ENCODE measurements at places on chromosomes 16 and 17.
A peak's percentile ranks its signal among the peaks of the same experiment; 100 is the strongest.

DNA sequence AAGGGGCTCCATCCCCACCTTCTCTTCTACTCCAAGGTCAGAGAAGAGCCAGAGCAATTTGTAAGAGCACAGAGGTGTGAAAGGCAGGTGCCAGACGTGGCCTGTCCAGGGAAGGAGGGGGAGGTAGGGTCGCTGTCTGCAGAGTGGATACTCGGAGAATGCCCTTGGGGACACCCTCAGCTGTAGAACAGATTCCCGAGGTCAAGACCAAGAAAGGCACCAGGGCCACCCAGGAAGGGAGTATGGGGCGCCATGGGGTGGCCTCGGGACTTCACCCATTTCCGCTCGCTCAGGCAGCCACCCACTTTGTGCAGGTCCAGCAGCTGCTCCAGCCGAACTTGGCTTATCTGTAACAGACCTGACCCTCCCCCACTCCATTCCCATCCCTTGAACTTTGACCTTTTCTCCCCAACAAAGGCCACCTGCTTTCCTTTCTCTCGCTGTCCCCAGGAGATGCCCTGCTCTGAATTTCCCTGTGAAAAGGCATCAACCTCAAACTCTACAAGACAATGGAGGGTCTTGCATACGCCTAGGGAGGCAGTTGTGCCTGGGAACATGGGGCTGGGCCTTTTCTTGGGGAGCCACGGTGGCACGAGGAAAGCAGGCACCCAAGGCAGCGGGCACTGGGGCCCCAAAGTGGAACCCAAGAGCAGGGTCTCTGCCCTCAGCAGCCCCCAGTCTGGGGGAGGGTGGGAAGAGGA is 11.3 kb upstream of the AXIN2 start:
- DNase-seq, result no peak

- no peak for DNase-seq
Observed at GRCh38 chr17:79036596-79036995, 12.6 kb downstream of the C1QTNF1 start.

DNA sequence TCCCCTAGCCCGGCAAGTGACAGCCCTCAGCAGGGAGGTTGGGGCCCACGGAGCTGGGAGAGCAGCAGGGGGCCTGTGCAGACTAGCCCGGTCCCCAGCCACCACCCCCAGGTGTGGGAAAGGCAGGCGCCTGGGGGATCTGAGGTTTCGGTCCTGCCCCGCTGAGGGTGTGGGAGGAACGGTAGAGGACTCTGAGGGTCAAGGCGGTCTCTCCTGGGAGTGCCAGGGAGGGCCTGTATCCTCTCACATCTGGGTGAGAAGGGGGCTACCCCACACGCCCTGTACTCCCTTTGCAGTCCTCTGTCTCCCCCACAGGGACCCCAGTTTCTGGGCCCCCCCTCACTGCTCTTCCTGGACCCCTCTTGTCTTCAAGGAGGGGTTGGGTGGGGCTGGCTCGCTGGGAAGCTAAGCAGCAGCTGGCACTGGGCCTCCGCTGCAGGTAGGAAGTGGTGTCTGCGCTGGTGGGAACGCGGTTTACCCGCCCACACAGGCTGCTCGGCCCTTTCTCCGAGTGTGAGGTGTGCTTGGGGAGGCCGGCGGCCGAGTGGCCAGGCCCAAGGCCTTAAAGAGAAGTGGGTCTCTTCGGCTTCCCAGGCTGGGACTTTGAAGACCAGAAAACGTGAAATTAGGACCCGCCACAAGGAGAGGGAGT is 15.4 kb downstream of the CD7 start:
- no peak for DNase-seq

DNA sequence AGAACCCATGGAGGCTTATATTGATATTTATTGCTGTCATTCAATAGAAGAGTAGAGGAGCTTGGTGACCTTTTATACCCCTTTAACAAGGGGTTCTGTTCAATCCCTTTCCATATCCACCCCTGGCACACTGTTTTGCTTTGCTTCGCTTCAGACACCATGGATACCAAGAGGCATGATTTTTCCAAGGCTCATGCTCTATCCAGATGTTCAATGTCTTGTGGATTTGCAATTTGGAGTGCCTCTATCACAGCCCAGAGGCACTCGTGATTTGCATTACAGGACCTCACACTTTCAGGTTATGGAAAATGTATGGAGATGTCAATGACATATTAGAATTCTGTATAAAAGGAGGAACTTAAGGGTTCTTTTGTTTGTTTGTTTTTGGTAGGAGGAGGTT is 21.5 kb downstream of the CFAP20 start:
- DNase-seq, result no peak

DNA sequence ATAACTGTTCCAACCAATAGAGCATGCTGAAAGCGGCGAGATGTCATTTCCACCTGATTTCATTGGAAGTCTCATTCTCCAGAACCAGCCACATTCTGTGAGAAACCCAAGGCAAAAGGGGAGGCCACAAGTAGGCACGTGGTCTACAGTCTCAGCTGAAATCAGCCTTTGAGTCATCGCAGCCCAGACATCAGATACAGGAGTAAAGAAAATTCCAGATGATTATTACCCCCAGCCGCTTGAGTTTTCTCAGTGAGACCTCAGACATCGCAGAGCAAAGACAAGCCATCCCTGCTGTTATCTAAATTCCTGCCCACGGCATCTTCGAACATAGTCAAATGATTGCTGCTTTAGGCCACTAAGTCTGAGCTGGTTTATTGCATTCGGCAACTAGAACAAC is 23.1 kb downstream of the STAT3 start:
- DNase-seq, result no peak

DNA sequence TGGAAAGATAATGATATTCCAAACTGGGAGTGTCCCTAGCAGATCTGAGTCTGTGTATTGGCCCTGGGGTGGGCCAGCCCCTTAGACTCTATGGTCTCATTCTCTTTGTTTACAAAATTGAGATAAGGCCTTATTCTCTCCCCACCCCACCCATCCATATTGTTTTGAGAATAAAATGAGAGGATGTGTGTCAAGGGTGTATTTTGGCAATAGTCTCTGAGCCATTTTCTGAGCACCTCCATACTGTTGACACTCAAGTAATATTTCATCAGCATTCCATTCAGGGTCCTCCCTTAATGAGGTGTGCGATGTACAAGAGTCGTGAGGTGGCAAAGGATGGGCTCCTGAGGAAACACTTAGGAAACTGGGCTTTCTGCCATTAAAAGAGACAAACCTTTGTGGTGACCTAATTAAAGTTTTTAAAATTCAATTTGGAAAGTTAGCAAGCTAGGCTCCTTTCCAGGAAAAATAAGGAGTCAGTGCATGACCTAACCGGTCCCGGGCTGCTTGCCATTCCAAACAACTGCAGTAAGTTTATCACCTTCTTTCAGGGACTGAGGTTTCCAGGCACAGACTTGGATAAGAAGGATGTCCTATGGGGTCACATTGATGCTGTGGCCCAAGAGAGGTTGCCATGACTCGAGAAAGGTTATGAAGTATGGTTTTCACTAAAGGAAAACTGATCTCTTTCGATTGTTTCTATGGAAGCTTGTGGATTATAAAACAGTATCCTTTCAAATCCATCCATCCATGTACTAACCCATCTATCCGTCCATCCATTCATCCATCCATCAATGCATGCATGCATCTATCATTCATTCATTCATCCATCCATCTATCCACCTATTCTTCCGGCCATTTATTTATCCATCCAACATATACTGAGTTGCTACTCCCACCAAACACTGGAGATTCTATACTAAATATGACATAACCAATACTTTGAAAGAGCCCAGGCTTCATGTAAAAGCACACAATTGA is 443.3 kb downstream of the UTP18 start:
- no peak for DNase-seq

DNA sequence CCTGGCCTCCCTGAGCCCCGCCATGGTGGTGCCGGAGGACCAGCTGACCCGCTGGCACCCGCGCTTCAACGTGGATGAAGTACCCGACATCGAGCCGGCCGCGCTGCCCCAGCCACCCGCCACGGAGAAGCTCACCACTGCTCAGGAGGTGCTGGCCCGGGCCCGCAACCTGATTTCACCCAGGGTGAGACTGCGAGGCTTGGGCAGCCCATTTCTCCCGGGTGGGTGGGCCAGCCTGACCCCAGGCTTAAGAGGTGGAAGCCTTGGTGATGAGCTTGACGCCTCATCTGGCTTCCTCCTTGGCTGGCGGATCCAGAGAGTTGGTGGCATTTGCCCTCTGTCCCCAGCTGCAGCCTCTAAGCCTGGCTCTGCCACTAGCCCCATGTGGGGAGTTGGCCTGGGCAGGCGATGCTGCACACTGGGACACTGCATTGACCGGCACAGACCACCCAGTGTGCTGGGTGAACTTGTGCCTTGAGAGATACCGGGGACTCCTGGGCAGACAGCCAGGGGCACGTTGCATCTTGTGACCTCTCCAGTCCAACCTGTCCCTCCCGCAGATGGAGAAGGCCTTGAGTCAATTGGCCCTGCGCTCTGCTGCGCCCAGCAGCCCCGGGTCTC is 3.0 kb downstream of the CDT1 start:
- no peak for DNase-seq

DNA sequence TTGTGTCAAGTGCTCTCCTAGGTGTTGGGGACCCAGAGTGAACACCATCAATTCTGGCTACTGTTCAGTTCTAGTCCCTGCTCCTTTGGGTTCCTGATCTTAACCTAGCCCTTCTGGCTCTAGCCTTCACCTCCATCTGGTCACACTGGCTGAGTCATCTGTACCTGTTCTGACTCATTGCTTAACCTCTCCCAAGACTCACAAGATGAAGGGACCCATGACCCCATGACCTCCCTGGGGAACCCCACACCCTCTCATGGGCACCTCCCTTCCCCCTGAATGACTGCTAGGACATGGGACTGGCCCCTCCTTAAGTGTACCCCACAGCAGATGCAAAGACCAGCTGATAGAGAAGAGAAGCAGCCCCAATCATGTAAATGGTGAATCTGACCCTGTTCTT is 345.8 kb upstream of the CDH5 start:
- no peak for DNase-seq

DNA sequence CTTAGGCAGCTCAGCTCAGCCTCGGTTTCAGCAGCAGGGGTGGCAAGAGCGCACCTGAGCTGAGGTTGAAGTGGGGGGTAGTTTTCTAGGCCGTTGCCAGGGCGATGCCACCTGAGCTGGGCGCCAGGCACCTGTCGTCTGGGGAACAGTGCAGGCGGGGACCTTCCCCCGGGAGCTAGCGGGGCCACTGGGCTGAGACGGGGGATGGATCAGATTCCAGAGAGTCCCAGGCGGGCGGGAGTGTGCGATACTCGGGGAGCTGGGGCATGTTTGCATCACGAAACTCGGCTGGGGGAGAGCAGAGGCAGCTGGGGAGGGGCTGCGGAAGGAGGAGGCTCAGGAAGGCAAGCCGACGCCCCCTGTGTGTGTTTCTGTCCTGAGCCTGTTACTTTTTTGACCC is 477 bp upstream of the CLDN9 start:
- DNase-seq, result no peak

DNA sequence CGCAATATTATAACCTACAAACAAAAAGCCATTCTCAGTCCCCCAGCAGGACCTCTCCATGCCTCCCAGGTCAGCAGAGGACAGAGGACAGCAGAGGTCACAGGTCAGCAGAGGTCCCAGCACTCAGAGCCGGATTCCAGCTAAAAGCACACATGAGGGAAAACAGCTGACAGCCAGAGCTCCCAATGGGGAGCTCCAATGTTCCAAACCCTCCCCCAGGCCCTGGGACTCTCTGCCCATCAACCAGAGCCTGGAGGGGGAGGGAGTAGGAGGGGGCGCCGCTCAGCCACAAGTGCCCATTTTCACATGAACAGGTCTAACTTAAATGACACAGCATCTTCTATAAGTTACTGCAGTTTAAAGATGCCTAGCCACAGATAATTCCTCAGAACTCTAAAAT is 77.5 kb downstream of the ANKRD11 start:
- no peak for DNase-seq

- DNase-seq, result no peak
Observed at GRCh38 chr17:49393491-49394255, 21.0 kb downstream of the PHB1 start.

- DNase-seq, result no peak
Observed at GRCh38 chr16:3961449-3961849, 80.9 kb upstream of the CREBBP start.

DNA sequence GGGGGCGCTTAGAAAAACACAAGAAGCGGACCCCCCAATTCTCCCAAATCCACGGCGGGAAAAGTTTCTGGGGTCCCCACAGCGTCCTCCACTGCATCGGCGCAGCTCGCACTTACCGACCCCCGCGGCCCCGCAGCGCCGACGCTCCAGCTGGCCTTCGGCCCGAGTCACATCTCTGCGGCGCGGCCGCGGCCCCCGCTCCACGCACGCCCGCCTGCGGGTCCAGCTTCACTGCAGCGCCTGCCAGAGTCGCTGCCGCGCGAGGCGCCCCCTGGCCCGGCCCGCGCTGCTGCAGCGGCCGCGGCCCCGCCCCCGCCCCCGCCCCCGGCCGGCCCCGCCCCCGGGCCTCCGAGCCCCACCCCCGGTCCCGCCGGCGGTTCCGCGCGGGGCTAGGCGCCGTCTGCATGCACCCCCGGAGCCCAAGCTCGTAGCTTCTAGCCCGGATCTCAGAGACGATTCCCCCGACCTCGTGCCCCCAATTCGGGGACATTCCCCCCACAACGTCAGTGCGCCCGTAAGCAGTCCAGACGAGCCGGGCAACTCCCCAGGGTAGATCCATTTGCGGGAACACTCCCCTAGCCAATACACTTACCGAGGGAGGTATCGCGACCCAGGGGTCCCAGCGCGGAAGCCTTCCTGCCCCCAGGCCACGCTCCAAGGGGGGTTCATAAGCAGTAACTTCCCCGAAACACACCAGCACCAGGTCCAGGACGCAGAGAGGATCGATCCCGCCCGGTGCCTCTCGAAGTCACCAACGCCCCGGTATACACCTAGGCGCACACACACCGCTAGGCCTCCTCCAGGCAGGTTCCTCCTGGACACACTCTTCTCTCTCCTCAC is at the start of gene GPRC5B:
GPRC5B (minus strand) TSS at position 238 of the 840 bp plus-strand sequence. CDS start 12,003 bp downstream, outside the sequence.
- peak; percentile 11 for DNase-seq

DNA sequence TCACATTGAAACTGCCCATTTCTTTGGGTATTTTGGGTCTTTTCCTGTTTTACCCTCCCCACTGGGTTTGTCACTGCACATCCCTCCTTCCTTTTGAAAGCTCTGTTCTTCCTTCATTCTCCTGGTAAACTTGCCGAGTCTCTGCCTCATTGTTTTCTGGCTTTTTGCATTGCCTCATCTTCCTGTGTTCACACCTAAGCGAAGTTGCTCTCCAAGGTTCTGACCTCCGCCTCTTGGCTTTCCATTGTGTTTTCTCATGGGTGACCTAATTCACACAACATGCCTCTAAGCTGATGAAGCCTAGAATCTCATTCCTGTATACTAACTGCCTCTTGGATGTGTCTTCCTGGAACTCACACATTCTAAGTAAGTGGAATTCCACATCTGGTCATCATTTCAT is 1096.1 kb upstream of the EEF2KMT start:
- no peak for DNase-seq

DNA sequence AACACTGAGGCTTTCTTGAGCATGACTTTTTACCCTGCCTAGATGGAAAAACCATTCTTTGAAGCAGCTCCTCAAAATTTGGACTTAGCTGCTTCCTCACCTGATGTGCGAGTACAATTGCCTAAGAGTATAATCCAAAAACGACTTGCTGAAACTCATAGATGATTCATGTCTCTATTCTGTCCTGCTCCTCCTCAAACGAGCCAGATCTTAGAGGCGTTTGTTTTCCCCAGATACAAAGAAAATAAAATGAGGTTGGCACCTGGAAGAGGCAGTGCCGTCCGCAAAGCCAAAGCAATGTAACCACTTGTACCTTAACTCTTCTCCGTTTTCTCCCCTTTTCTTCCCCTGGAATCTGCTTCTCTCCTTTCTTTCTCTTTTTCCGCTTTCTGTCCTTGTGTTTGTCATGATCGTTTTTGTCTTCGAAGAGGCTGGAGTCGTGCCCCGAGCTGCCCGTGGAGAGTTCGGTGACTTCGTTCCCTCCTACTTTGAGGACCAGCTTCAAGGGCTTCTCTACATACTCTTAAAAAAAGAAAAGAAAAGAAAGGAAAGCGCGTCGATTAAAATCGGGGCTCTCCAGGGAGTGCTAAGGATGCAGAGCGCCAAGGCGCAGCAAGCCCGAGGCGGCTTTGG is 895 bp downstream of the BRD7 start:
- no peak for DNase-seq
